NCI-H1048 (cell line): ENCODE measurements at places on chromosomes 4 and X.

GRCh38 chrX:1105671-1106419 is 106.6 kb downstream of the CRLF2 start:
- DNase-seq: no peak

- DNase-seq: no peak
Observed at GRCh38 chr4:165009493-165010227, 22.1 kb upstream of the TRIM60 start.

DNA sequence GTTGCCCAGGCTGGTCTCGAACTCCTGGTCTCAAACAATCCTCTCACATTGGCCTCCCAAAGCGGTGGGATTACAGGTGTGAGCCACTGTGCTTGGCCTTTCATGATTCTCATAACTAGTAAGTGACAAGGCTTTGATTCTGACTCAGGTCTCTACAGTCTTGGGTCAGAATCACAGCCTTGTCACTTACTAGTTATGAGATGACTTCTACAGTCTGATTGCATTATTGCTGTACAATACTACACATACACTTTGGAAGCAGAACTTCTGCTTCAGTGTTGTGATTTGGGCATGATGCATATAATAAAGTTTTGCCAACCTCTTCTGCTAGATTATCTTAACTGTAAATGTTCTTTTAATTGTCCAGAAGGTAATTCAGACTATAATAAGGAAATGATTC is 123.3 kb downstream of the KDM6A start:
- no peak for DNase-seq

DNA sequence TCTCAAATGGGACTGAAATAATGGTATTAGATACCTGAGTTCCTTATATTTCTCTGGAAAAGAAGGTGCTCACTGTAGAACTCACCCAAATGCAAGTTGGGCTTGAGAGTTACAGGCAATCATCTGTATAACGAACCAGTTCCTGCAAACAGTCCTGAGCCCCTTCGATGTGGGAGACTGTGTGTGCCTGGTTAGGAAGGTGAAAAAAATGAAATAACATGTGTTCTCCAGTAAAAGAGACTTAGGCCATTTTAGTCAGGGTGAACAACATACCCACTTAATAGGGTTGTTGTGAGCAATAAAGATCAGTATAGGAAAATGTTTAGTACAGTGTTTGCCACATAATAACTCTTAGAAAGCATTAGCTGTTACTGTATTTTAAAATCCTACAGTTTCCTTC is 23.4 kb downstream of the STIM2 start:
- no peak for DNase-seq

DNA sequence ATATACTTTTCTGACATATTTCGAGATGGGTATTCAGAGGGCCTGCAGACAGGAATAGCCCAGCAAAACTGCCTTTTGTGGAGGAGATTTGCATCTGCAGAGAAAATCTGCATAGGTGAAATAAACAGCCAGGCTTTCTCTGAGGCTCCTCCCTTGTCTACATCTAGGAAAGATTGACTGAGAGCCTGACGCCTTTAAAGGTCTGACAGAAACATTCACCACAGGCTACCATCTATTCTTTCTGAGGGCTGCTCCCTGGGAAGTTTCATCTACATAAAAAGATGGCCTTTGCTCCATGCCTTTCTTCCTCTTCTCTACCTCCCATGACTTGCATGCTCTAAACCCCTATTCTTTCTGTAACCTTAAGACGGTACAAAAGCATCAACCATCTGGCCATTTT is 55.0 kb upstream of the AP1S2 start:
- DNase-seq: no peak

DNA sequence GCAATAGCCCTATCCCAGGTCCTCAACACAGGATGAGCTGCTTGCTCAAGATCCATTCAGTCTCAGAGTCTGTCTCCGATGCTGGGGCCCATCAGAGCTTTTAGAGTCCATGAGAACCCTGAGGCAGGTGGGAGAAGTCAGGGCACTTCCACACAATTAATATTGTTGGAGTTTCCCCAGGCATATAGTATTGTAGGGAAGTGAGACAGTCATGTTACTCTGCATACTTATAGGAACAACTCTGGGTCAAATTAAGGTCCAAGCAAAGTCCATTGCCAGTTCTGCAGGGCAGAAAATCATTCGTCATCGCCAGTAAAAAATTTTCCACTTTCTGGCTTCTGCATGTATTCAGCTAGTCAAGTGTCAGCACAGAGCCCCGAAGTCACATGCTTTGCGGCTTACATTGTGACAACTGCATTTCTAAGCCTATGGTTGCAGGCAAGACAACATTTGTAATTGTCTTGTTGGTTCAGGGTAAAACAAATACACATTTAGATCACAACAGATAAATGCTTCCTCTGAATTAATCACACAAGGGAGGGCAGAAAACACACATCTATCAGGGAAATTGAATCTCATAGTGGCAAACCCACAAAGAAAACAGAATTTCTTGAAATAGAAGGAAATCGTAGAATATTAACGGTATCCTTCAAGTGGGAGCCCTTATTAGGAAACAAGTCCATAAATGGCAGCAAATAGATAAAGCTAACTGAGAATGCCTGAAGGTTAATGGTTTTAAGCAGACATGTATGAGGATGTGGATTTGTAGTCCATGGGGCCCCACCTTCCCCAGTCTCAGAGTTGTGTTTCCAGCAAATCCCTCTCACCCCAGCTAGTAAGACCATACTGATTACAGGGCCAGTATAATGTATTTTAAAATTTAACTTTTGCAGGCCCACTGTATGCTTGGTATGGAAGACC is 412.1 kb upstream of the RASGEF1B start:
- no peak for DNase-seq
